Panc1 (cell line): ENCODE measurements at places on chromosomes 7 and 10.

DNA sequence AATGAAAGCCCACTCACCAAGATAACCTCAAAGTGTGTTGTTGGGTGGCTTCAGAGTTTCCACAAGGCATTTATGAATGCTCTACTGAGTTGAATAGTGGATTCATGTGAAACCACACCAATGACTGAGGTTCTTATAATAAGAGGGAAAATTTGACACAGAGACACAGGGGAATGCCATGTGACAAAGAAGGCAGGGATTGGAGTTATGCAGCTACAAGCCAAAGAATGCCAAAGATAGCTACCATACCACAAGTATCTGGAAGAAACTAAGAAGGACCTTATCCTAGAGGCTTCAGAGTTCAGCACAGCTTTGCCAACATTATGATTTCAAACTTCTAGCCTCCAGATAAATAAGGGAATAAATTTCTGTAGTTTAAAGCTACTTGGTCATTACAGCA, 68.0 kb upstream of the PCDH15 start:
- H3K27me3 ChIP-seq = no peaks in the 10 kb centered on the region
- H3K27ac ChIP-seq = no peak overlapping the region
- no peak overlapping the region for H3K4me3 ChIP-seq

GRCh38 chr7:152733286-152733934, 26.1 kb upstream of the ACTR3B start:
- no peak overlapping the region for H3K27ac ChIP-seq
- H3K4me3 ChIP-seq = no peak overlapping the region
- no peaks in the 10 kb centered on the region for H3K27me3 ChIP-seq
- no peaks in the 10 kb centered on the region for H3K4me1 ChIP-seq
- no peak for DNase-seq
- no peaks in the 10 kb centered on the region for H3K36me3 ChIP-seq

- H3K27ac ChIP-seq = no peak overlapping the region
- DNase-seq = no peak
- no peaks in the 10 kb centered on the region for H3K4me1 ChIP-seq
- no peaks in the 10 kb centered on the region; the same call in 1 of the 2 replicates for H3K27me3 ChIP-seq
Observed at GRCh38 chr7:163971-164881, 28.1 kb upstream of the FAM20C start.

GRCh38 chr10:124587811-124588211, 126.2 kb downstream of the LHPP start:
- no peak overlapping the region for H3K4me3 ChIP-seq
- no peaks in the 10 kb centered on the region for H3K4me1 ChIP-seq
- H3K27ac ChIP-seq = no peak overlapping the region
- DNase-seq = no peak
- H3K27me3 ChIP-seq = no peaks in the 10 kb centered on the region
- no peaks in the 10 kb centered on the region for H3K36me3 ChIP-seq

DNA sequence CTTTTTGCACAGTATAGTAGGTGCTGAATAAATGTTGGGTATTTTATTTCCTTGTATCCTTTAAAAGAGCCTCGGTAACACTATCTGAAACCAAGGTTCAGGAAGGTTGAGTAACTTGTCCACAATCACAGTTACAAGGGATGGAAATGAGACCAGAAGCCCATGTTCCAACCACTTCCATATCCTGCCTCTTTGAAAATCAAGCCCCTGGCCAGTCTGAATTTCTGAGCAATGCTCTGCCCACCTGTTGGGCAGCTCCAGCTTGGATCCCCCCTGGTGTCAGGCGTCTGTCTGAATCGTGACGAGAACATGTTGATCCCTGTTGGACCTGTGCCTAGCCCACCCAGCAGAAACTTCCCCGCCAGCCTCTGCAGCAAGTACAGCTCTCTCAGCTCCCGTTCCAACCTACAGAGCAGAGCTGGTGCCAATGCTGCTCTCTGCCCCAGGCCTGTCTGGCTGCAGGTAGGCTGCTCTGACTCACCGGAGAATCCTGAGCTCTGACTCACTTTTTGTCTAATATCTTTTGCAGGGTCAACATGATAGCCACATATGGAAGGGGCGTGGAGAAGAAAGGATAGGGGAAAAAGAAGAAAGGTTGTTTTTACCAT, 595.5 kb downstream of the INHBA start:
- H3K4me3 ChIP-seq = peak overlapping the region; percentile 26
- 0 out of 2 replicates have a peak overlapping the region, but pooled peaks have one; percentile 6 for H3K27ac ChIP-seq
- DNase-seq = peak; percentile 54
- H3K27me3 ChIP-seq = no peaks in the 10 kb centered on the region

- peaks cover 27% of the 10 kb centered on the region for H3K27me3 ChIP-seq
- H3K4me1 ChIP-seq = no peaks in the 10 kb centered on the region; the same call in 1 of the 2 replicates
- DNase-seq = peak; percentile 36
- H3K36me3 ChIP-seq = no peaks in the 10 kb centered on the region
- no peak overlapping the region for H3K27ac ChIP-seq
Observed at GRCh38 chr10:90862908-90863514, 5.2 kb upstream of the HTR7 start.

DNA sequence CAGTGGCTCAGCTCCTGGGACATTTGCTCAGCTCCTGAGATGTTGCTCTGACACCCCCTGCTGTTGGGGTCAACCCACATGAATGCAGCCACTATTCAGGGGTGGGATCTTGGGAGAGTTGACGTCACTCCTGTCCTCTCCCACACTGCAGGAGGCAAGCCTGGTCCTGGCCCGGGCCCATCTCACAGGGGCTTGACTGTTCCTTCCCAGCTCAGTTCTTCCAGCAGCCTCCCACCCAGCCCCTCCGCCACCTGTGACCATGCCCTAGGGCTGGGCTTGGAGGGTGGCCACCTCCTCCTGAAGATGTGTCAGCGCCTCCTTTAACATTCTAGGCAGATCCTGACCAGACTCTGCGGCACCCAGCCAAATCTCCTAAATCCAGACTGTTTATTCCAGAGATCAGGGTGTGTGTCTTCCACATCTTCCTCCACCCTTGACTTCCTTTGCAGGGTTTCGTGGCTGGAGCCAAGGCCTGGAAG, 19.1 kb upstream of the OPALIN start:
- no peak for DNase-seq
- H3K36me3 ChIP-seq = no peaks in the 10 kb centered on the region
- no peak overlapping the region for H3K4me3 ChIP-seq
- 0 out of 2 replicates have a peak, but pooled peaks cover 2% of the 10 kb centered on the region for H3K27me3 ChIP-seq
- H3K4me1 ChIP-seq = peaks cover 4% of the 10 kb centered on the region
